Kidney (tissue), 22 donors: ENCODE measurements at places on chromosomes 3 and 15. TPM values are rescaled to one million over a fixed set of nuclear protein-coding genes. Genes with fewer than 3 reads are reported as not detected.

GRCh38 chr3:160601288-160601687 is 35.9 kb upstream of the KPNA4 start:
- DNase-seq = no peak
- no peaks in the 10 kb centered on the region for H3K36me3 ChIP-seq
- H3K27ac ChIP-seq = no peak overlapping the region
- no peak overlapping the region for H3K4me3 ChIP-seq

DNA sequence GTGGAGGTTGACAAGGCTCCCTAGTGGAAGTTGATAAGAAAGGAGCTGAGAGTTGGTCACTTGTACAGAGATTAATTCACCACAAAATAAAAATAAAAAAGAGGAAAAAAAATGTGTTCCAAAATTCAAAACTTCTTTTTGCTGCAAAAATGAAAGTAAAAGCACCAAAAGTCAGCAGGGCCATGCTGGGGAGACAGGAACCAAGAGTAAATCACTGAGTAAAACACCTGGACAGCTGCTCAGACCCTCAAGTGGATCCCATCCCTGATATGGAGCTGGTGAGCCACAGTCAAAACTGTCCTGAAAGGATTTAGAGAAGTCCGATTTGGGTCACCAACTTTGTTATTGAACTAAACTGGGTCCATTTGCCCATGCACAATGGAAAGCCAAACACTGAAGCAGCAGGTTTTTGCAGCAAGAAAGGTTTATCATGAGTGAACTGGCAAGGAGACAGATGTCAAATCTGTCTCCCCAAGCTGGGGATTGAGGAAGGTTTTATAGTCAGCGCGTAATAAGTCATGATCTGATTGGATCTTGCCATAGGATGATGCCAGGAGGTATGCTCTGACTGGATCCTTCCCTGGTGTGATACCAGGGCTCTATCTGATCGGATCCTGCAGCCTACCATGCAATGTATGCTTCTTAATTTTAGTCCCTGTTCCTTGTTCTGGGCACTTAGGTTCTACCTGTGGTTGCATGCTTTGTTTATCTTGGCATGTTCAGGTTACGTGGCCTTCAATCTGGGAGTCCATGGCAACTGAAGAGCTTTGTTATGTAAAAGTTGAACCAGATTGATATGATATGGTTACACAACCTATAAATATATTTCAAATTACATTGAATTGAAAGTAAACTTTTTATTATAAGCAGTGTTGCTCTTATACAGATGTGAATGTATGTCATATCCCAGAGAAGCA is 313.2 kb downstream of the POLQ start:
- H3K36me3 ChIP-seq = no peaks in the 10 kb centered on the region
- H3K27ac ChIP-seq = no peak overlapping the region
- no peaks in the 10 kb centered on the region for H3K27me3 ChIP-seq
- H3K4me1 ChIP-seq = no peaks in the 10 kb centered on the region
- H3K4me3 ChIP-seq = no peak overlapping the region

GRCh38 chr3:128194843-128195242 is 41.6 kb downstream of the EEFSEC start:
- no peaks in the 10 kb centered on the region for H3K36me3 ChIP-seq
- H3K4me3 ChIP-seq = no peak overlapping the region
- H3K27ac ChIP-seq = no peak overlapping the region
- no peaks in the 10 kb centered on the region for H3K27me3 ChIP-seq
- DNase-seq = peak; percentile 68
- peaks cover 9% of the 10 kb centered on the region for H3K4me1 ChIP-seq

CFAP20DC gene
- 3.2 TPM for total RNA-seq

GRCh38 chr15:45943240-45943639 is 308.4 kb downstream of the SQOR start:
- no peaks in the 10 kb centered on the region for H3K36me3 ChIP-seq
- no peaks in the 10 kb centered on the region for H3K4me1 ChIP-seq
- H3K27ac ChIP-seq = no peak overlapping the region
- H3K4me3 ChIP-seq = no peak overlapping the region

DNA sequence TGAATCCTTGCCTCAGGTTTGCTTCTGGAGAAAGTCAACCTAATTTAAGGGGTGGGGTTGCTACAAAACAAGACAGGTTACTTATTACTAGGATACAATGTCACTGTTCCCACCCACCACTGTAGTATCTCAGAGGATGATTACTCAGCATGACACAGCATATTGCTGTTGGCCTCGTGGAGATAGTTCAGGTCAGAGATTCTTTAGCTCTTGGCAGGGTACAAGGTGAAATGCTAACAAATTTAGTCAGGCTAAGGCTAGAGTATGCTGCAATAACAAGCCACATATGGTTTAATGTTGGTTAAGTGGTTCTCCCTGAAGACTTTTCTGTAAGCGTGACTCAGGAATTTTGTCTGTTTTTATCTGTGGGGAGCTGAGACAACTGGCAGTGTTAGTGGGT is 161.8 kb downstream of the EDEM1 start:
- H3K27me3 ChIP-seq = no peaks in the 10 kb centered on the region
- H3K4me1 ChIP-seq = no peaks in the 10 kb centered on the region
- H3K4me3 ChIP-seq = no peak overlapping the region
- no peak overlapping the region for H3K27ac ChIP-seq
- H3K36me3 ChIP-seq = no peaks in the 10 kb centered on the region

- no peak for DNase-seq
- H3K27ac ChIP-seq = no peak overlapping the region
- no peaks in the 10 kb centered on the region for H3K27me3 ChIP-seq
These were observed 9.0 kb downstream of the FBLN2 start for GRCh38 chr3:13557926-13558325.

DNA sequence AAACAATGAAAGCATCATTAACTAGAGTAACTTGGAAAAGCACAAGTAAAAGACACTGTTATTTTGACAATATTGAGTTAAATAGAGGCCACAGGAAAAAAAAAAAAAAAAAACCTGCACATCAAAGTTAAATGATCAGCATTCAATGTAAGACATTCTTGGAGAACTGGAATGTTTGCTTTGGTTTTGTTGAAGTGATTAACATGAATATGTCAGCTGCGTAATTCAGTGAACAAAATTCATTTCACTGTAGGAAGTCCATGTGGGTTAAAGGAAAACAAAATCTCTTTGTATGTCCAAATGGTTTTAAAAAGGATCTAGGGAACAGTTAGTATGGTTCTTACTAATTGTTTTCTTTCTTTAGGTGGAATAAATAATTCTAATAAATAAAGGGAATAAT is 252.8 kb upstream of the CNTN6 start:
- H3K27ac ChIP-seq = no peak overlapping the region
- H3K4me1 ChIP-seq = no peaks in the 10 kb centered on the region
- peak; percentile 18 for DNase-seq
- H3K4me3 ChIP-seq = no peak overlapping the region
- no peaks in the 10 kb centered on the region for H3K36me3 ChIP-seq

ARNT2 gene
- total RNA-seq = 38.2 TPM

DNA sequence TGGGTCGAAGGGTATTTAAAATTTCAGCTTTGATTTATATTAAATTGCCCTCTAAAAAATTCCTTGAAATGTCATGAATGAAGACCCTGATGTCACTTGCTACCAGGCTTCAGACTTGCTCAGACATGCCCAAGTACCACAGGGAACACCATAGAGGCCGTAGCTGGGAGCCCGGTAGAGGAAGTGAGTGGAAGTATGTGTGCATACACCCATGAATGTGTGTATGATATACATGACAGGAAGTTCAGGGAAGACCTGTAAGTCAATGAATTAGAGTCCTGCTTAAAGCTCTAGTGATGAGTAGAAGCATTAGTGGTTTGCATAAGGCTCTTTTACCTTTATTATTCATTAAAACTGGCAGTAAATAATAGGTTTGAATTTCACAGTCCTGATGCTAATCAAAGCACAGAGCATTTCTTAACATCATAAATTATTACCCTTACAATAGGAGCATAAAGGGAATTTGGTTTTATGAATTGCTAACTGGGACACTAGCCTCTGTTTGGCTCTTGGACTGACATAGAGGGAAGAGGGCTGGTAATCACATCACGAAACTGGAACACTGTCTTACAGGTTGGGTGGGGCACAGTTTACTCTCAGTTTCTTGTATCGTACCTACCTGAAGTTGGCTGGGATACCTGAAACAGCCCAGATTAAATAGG is 144.4 kb downstream of the CHST2 start:
- DNase-seq = no peak
- no peaks in the 10 kb centered on the region for H3K36me3 ChIP-seq
- no peaks in the 10 kb centered on the region for H3K27me3 ChIP-seq
- no peak overlapping the region for H3K4me3 ChIP-seq
- no peak overlapping the region for H3K27ac ChIP-seq

GRCh38 chr3:39110041-39110639 is 2.7 kb downstream of the TTC21A start:
- H3K36me3 ChIP-seq = no peaks in the 10 kb centered on the region
- no peaks in the 10 kb centered on the region for H3K27me3 ChIP-seq
- no peak overlapping the region for H3K27ac ChIP-seq
- DNase-seq = no peak
- H3K4me3 ChIP-seq = no peak overlapping the region

TM4SF18 gene
- total RNA-seq = 19.7 TPM

PLA2G4E gene
- not detected for total RNA-seq

DNA sequence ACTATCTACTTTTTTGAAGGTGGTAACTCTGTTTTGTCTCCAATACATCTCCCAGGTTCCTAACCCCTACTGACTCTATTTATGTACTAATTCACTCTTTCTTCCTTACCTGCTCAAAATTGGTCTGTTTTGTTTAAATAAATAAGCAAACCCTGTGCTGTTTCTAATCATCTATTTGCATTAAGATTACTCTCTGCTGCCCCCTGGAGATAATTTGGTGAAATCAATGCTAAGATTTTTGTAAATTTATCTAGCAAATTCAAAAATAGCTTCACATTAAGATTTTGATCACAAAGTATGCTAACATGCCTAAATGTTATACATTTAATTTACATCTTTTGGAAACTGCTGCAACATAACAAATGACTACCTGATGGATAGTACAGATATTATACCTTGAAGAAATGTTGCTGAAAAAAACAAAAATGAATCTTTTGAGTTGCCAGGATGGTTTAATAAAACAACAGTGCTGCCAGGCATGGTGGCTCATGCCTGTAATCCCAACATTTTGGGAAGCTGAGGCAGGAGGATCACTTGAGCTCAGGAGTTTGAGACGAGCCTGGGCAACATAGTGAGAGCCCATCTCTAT is 4.4 kb upstream of the CD200R1 start:
- no peak overlapping the region for H3K4me3 ChIP-seq
- H3K27me3 ChIP-seq = no peaks in the 10 kb centered on the region
- no peak for DNase-seq

- no peaks in the 10 kb centered on the region for H3K27me3 ChIP-seq
- DNase-seq = no peak
- H3K27ac ChIP-seq = no peak overlapping the region
- no peaks in the 10 kb centered on the region for H3K36me3 ChIP-seq
These were observed 29.6 kb downstream of the RPL22L1 start for GRCh38 chr3:170840291-170840859.

DNA sequence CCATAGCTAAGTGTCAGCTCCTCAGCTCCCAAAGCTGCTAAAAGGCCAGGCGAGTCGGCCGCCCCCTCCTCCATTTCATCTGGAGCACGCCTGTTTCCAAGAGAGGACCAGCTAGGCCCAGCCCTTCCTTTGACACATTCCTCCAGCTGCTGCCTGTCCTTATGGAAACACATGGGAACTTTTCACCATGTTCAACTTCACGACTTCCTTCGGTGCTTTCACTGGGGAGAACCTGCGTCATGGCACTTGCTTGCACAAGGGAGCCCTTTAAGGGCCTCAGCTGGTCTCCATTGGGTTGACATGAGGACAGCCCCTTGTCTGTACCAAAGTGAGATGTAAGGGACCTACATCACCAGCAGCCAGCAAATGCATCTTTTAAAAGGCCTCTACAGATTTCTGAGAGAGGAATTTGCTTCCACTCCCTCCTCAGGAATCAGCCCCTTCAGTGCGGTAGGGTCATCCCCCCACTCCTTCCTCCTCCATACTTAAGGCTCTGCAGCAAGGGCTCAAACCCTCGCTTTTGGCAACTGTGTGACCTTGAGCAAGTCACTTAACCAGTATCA is 2.1 kb downstream of the MAGI1 start:
- no peaks in the 10 kb centered on the region for H3K4me1 ChIP-seq
- DNase-seq = peak; percentile 53
- peak overlapping the region; percentile 96 for H3K27ac ChIP-seq

GRCh38 chr15:64772964-64773363 is 2.4 kb downstream of the RBPMS2 start:
- H3K4me1 ChIP-seq = no peaks in the 10 kb centered on the region
- H3K27ac ChIP-seq = no peak overlapping the region
- DNase-seq = peak; percentile 21
- no peaks in the 10 kb centered on the region for H3K36me3 ChIP-seq

RHOV gene
- 3.0 TPM for total RNA-seq

DNA sequence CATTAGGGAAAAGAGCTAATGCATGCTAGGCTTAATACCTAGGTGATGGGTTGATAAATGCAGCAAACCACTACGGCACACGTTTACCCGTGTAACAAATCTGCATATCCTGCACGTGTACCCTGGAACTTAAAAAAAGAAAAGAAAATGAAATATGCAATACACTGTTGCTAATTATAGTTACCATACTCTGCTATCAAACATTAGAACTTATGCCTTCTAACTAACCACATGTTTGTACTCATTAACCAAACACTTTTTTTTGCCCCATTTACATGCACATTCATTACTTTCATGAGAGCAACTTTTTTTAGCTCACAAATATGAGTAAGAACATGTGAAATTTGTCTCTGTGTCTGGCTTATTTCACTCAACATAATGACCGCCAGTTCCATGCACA is 253.1 kb downstream of the CGGBP1 start:
- H3K4me1 ChIP-seq = no peaks in the 10 kb centered on the region
- no peak overlapping the region for H3K4me3 ChIP-seq
- H3K36me3 ChIP-seq = no peaks in the 10 kb centered on the region
- no peak overlapping the region for H3K27ac ChIP-seq
- no peak for DNase-seq

BOC gene
- 22.2 TPM for total RNA-seq

DNA sequence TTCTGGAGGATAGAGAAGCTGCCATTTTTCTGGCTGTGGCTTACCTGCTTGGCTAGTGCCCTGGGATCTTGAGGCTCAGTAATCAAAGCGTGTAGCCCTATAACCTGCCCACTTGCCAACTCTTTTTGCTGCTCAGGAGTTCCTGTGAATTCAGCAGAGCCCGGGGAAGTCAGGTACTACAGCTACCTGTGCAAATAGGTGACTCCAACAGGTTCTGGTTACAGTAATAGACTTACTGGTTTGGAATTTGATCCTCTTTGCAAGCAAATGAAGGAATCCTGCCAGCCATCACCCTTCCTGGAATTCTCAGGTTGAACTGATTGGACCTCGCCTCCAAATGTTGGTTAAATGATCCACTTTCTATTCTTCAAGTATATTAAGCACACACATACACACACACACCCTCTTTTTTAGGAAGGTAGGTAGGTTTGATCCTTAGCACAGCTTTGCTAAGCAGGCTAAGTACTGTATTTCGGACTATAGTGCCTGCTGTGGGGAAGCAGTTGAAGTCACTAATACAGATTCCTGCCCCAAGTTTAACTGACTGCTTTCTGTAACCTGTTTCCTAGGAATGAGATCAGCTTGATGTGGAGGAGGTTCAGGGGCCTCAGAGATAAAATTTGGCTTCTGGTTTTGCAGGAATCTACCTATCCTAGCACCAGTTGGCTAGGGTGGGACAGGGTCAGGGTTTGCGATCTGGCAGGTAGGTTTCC is 2.3 kb downstream of the PPCDC start:
- no peak overlapping the region for H3K27ac ChIP-seq
- H3K36me3 ChIP-seq = no peaks in the 10 kb centered on the region
- no peak overlapping the region for H3K4me3 ChIP-seq
- no peak for DNase-seq
